Stimulated activated CD4-positive, alpha-beta T cell treated with anti-CD3 and anti-CD28 coated beads, Interleukin-4, amount 100 ng/mL, for 24 hours (primary cell): ENCODE measurements at places on chromosomes 3 and 15.

DNA sequence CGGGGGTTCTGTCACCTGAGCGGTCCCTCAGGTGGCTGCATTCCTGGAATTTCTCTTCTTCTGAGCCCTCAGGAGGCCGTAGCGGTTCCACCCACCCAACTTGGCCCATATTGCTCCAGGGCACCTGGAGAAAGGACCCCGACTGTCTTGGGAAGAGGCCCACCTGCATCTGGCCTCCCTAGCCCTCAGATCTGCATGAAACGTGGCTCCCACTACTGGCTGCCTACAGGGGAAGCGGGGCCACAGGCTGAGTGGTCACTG, 9.9 kb upstream of the ANPEP start:
- DNase-seq = no peak

DNA sequence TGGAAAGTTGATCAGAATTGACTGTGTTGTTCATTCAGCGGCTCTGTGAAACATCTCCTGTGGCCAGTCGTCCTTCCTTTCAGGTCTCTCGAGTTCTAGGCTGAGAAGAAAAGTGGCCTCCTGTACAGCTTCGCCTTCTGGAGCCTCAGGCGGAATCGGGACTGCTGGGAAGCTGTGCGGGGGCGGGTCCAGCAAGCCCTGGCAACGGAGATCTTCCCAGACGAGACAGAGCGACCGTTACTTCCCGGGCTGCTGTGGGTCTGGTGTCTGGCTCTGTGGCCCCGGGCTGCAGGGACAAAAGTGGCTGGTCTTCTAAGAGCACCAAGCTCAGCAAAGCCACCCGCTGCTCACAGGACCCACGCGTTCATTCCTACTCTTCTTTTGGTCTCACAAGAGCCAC, 88.6 kb upstream of the CACNA2D3 start:
- DNase-seq = no peak

DNA sequence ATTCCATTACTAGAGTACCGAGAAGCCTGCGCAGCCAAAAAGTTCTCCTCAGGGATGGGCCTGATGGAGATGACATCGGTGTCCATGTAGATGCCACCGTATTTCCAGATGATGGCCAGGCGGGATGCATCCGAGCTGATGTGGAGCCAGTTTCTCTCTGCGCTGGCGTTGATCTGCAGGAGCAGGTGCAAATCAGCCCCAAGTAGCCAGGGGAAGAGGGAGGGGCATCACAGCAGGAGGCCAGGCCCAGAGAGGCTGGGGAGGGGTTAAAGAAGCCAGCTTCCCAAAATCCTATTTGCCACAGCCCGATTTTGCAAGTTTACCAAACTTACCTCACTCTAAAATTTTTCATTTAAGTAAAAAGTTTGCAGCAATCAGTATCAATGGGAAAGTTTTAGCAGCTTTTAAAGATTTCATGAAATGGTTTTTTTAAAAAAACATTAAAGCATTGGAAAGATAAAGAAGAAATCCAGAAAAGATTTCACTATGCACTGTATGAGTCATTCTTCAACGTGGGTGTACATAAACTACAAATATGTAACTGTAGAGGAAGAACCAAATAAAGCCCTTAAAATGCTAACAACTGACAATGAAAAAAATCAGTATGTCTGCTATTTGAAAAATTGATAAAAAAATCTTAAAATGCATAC, 7.4 kb downstream of the A4GNT start:
- DNase-seq = no peak

GRCh38 chr3:50557915-50558314, 9.6 kb downstream of the C3orf18 start:
- DNase-seq = no peak

- DNase-seq = peak; percentile 2
These were observed 9.7 kb upstream of the HHATL start for GRCh38 chr3:42712344-42712648.

DNA sequence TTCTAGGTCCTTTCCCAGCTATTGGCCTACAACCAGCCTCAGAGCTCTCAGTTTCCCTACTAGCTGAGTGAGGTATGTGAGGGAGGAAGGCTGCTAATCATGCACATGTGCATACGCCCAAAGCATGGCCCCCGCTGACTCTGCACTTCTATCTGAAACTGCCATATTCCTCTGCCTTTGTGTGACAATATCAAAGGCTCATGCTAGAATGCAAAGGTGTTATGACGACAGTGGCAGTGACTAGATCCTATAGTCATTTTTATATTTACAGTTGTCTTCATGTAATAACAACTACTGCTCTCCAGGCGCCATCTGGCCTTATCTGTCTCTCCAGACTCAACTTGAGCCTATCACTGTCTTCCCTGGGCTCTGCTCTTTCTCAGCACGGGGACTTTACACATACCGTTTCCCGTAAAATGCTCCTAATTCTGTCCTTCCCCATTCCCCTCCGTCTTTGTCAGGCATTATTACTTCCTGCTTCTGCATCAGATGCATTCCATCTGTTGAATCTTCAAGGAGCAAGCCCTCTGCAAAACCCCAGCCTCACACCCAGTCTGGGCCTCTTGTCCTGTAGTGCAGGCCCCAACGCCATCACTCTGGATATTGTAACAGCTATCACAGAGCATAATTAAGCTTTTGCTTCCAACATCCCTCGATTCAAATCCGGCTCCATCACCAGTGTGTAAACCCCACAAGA, 102.5 kb downstream of the PDCD6IP start:
- no peak for DNase-seq

DNA sequence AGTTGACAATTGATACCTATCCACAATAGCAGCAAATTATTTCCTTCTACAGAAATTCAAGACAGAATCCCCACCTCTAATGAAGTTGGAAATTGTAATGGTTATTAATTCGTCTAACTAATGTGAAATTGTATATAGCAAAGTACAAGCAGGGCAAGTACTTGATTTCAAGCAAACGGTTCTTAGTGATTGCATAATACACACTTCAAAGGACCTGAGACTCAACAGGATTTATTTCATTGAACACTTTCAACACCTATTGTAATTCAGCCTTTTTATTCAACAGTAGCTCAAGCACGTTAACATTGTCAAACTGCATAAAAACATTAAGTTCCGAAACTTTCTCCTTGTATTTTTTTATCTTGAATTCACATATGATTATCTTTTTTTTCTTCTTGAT, 40.2 kb upstream of the AGTR1 start:
- no peak for DNase-seq
